ENCODE measurements at places on chromosomes 7 and 10.

GRCh38 chr10:44066527-44067255, 318.2 kb downstream of the CXCL12 start:
- no peak for DNase-seq

DNA sequence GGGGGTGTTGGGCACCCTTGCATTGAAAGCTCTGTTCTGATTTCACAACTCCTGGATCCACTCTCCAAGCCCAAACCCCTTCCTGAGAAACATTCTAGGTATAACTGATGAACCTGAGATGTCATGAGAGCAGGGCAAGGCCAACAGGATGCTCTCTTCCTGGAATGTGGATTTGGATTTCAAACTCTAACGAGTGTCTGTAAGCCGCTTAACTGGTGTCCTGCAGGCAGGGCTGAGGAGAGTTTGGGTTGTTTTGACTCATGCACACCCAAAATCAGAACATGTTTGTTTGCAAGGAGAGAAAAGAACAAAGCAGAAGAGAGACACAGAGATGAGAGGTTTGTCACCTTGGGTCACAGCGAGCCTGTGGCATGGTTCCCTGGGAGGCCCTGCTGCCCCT, 24.6 kb upstream of the AKR1E2 start:
- DNase-seq: no peak

DNA sequence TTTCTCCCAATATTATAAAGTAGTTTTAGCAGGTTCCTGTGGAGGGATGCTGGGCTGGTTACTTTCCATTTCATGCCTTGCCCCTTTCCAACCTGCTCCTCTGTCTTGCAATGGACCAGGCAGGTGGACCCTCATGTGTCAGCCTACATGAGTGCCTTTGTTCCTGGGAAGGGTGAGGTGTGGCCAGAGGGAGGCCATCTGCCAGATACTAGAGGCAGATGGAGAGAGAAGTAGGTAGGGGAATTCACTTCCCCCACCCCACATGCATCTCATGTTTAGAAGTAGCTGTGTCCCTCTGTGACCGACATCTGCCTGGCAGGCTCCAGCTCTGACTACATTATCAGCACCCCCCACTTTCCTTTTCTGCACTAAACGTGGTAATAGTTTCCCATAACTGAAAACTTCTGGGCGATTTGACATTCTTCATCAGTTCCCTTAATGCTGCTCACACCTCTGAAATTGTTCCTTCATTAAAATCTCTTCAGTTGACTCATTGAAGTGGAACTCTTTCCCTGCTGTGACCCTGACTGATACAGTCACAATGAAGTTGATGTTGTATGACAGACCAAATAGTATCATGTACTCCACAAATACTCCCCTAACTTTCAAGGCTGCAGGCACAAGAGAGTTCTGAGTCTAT, 396.3 kb upstream of the FZD8 start:
- no peak for DNase-seq

DNA sequence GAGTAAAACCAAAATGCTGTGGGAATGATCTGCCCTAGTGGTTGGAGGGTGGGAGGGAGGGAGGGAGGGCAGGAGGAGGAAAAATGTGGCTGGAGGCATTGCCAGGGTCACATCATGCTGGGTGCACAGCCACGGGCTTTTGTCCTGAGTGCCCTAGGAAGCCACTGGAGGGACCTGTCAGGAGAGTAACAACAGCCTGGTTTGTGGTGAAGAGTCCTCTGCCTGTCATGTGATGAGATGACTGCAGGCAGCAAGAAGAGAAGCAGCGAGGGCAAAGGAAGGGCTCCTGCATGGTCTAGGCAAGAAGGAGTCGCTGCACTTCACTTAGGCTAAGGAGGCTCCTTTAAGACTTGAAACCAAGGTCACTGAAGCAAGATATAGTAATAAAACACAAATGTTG, 65.6 kb downstream of the PKD1L1 start:
- DNase-seq: no peak

GRCh38 chr10:116457488-116457887, 29.8 kb downstream of the PNLIPRP3 start:
- no peak for DNase-seq

GRCh38 chr10:89134963-89135362, 72.2 kb downstream of the CH25H start:
- DNase-seq: no peak

DNA sequence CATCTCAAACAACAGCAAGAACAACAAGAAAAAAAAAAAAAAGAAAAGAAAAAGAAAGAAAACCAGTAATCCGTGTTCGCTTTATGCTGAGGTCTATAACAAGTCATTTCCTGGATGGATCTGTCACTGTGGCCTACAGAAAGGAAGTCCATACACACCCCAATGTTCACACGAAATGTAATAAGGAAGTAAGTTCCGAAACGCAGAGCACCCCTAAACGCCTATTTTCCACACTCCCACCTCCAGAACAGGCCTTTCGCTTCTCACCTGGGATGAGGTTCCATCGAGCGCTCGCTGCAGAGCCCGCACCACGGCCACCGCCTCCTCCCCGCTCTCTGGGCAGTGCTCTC, 735 bp downstream of the ZNF394 start:
- DNase-seq: no peak

- no peak for DNase-seq
These were observed 505 bp downstream of the NUDCD3 start for GRCh38 chr7:44489955-44490350.

- no peak for DNase-seq
These were observed 208.6 kb upstream of the MGMT start for GRCh38 chr10:129258283-129258923.

All from posterior cingulate gyrus (tissue), 11 donors.